ENCODE measurements at places on chromosomes 3 and 15. TPM values are rescaled to one million over a fixed set of nuclear protein-coding genes. Genes with fewer than 3 reads are reported as not detected.

The CLN6 gene
- total RNA-seq = 18.5 TPM

The RTP3 gene
- not detected for total RNA-seq

The CCDC39 gene
- not detected for total RNA-seq

The FEZF2 gene
- not detected for total RNA-seq

- DNase-seq = no peak
Measured at GRCh38 chr3:12356996-12357395, 68.1 kb downstream of the PPARG start.

DNA sequence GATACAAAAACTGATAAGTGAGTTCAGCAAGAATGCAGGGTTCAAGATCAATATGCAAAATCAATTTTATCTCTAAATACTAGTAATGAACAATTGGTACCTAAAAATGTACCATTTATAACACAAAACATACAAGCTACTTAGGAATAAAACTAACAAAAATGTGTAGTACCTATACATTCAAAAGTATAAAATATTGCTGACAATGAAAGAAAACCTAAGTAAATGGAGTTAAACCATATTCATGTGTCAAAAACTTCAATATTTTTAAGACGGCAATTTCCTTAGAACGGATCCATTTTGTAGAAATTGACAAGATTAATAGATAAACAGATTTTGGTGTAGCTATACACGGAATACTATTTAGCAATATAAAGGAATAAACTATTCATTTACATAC is 343.1 kb upstream of the CCDC54 start:
- DNase-seq = no peak

DNA sequence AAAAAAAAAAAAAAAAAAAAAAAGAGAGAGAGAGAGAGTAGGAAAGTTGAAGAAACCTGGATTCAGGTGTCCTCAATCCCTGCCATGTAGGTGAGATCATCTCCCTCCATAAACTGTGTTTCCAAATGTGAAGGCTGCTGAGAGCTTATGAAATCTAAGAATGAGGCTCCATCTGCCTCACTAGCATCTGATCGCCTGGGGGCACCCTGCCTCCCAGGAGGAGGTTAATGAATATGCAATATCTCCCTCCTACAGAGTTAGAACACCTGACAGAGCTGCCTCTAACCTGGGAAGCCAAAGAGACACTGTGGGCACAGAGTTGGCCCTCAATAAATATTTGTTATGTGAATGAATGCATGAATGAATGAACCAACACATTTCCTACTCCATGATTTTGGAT is 23.8 kb upstream of the ZNF148 start:
- DNase-seq = no peak

- DNase-seq = no peak
Measured at GRCh38 chr15:77504306-77504705, 83.6 kb downstream of the HMG20A start.

DNA sequence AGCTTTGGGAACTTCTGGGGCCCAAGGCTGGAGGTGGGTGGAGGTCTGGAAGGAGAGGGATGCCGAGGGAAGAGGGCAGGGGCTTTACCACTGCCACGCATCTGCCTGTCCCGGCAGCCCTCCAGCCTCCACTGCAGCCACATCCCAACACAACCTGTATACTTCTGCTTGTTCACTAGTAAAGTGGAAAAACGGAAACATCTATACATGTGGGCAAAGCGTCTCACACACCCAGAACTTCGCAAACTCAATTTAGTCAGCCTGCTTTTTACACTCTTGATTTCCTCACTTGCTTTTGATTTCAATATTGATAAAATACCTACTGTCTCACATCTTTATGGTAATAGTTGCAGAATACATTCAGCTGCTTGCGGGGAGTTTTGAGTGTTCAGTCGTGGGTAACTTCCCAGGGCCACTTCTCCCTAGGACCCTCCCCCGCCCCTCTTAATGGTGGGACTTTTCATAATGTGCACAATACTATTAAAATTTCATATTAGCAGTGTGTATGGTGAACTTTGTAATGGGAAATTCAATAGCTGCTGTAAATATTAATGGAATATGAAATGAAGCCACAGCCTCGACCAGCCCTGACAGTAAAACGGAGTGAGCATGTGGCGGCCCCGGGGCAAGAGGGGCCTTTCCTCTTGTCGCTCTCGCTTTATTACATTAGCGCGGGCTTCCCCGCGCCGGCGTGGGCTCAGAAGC is 85.2 kb downstream of the NR2F2 start:
- DNase-seq = no peak

- no peak for DNase-seq
Measured at GRCh38 chr15:93060336-93061248, 28.4 kb downstream of the RGMA start.

- no peak for DNase-seq
Measured at GRCh38 chr3:162770551-162770950, 1273.9 kb downstream of the OTOL1 start.

DNA sequence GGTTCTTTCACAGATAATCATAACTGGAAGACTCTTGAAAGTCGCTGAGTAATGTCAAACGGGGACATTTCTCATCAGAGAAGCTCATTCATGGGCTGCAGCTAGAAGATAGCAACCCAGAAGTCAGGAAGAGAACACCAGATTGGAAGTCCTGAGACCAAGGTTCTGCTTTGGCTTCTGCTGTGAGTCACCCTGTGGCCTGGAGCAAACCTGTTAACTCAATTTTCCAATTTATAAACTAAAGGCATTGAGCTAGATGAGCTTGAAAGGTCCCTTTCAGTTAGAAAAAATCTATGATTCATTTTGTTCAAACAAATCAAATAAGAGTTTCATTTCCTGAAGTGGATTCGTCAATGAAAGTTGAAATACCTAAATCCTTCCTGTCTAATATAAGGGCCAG is 402.2 kb downstream of the EPHB1 start:
- no peak for DNase-seq

Data from thoracic aorta (tissue), 2 donors.